Esophagus squamous epithelium (tissue), 5 donors: ENCODE measurements at places on chromosomes 3 and 15. TPM values are rescaled to one million over a fixed set of nuclear protein-coding genes. Genes with fewer than 3 reads are reported as not detected.

DNA sequence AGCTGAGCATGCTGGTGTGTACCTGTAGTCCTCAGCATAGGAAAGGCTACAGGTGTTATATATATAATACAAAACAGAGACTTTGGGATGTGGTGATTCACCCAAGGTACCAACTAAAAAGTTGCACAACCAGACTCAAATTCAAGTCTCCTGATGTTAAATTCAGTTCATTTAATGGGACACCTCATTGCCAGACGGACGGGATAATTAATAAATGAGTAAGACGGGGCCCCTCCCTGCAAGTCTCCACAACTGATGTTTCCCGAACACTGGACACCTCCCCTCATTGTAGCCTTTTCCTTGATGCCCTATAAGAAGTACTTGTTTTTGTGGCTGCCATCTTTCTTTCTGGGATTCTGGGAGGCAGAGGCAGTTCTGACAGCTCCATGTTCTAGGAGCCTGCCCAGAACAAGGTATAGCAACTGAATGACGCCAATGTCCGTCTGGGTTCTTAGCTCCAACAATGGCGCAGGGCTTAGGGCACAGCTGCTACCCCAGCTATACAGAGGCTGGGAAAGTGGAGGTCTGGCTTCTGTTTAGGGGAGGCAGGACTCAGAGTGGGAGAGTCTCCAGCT lies 50.7 kb downstream of the CDC25A start:
- no peak for DNase-seq
- peak overlapping the region; percentile 79 for H3K27ac ChIP-seq
- peaks cover 24% of the 10 kb centered on the region for H3K4me1 ChIP-seq
- no peaks in the 10 kb centered on the region for H3K27me3 ChIP-seq
- H3K4me3 ChIP-seq: no peak overlapping the region

- no peaks in the 10 kb centered on the region for H3K27me3 ChIP-seq
- no peaks in the 10 kb centered on the region for H3K36me3 ChIP-seq
- H3K27ac ChIP-seq: no peak overlapping the region
Observed at GRCh38 chr3:195128255-195129071, 142.5 kb downstream of the XXYLT1 start.

The SPINK8 gene
- not detected for total RNA-seq

The CD96 gene
- total RNA-seq: 6.9 TPM

The ALS2CL gene
- 120 TPM for total RNA-seq

- H3K4me1 ChIP-seq: no peaks in the 10 kb centered on the region
- no peak for DNase-seq
- no peak overlapping the region for H3K27ac ChIP-seq
- no peak overlapping the region for H3K4me3 ChIP-seq
- H3K36me3 ChIP-seq: no peaks in the 10 kb centered on the region
- H3K27me3 ChIP-seq: no peaks in the 10 kb centered on the region
Observed at GRCh38 chr3:98726084-98726483, 37.1 kb upstream of the ST3GAL6 start.

DNA sequence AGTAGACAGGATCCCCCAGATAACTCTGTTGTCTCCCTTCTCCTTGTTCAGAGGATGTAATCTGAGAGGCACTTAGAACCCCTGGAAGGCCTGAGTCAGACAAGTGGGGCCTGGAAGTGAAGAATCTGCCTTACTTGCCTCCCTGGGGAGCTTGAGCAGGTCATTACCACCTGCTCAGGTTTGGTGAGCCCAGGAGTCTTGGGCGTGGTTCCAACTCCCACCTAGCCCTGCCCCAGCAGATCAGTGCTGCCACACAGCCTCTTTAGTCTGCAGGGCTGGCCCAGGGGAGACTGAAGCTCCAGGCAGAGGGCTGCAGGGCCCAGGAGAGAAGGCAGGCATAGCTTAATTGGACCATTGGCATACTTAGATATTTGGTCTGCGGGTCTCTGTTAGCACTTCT lies 230.0 kb downstream of the ERC2 start:
- no peak overlapping the region for H3K27ac ChIP-seq
- H3K4me1 ChIP-seq: no peaks in the 10 kb centered on the region
- no peak for DNase-seq
- H3K27me3 ChIP-seq: no peaks in the 10 kb centered on the region

The CFAP100 gene
- total RNA-seq: not detected

The EFCC1 gene
- 2.9 TPM for total RNA-seq

- no peaks in the 10 kb centered on the region for H3K36me3 ChIP-seq
- no peaks in the 10 kb centered on the region for H3K4me1 ChIP-seq
- H3K27ac ChIP-seq: no peak overlapping the region
- DNase-seq: no peak
- no peaks in the 10 kb centered on the region for H3K27me3 ChIP-seq
- H3K4me3 ChIP-seq: no peak overlapping the region
Observed at GRCh38 chr15:37900326-37901221, 33.9 kb upstream of the TMCO5A start.

The BFSP2 gene
- not detected for total RNA-seq

DNA sequence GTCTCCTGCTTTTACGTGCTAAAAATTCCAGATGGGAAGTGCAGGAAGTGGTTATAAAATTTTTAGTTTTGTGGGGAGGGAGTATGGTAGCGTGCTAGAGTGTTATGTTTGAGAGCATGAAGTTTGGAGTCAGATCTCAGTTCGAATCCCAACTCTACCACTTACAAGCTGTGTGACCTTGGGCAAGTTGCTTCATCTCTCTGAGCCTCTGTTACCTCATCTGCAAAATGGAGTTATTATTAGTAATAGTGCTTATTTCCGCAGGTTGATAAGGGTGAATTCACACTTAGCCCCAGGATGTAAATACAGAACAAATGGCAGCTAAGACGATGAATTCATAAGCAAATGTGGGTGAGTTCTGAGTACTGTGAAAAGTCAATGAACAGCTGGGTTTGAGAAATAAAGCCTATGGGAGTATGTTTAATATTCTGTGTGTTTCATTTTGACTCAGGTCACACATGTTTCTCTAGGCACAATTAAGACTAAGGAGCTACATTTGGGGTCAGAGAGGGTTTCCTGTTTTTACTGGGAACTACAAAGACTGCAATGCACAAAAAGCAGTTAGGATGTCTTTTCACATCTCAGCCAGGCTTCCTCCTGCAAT lies 73.1 kb upstream of the FEZF2 start:
- no peaks in the 10 kb centered on the region for H3K4me1 ChIP-seq
- H3K36me3 ChIP-seq: no peaks in the 10 kb centered on the region
- no peak overlapping the region for H3K4me3 ChIP-seq
- no peaks in the 10 kb centered on the region for H3K27me3 ChIP-seq
- no peak for DNase-seq
- no peak overlapping the region for H3K27ac ChIP-seq

The TEX264 gene
- 61.2 TPM for total RNA-seq

- H3K36me3 ChIP-seq: peaks cover 19% of the 10 kb centered on the region
- no peaks in the 10 kb centered on the region for H3K27me3 ChIP-seq
- H3K27ac ChIP-seq: no peak overlapping the region
Observed at GRCh38 chr15:56948764-56949101, 30.3 kb downstream of the TCF12 start.

GRCh38 chr3:193772422-193772763 lies 179.4 kb downstream of the OPA1 start:
- no peaks in the 10 kb centered on the region for H3K27me3 ChIP-seq
- H3K36me3 ChIP-seq: no peaks in the 10 kb centered on the region
- no peak for DNase-seq
- no peaks in the 10 kb centered on the region for H3K4me1 ChIP-seq
- H3K27ac ChIP-seq: no peak overlapping the region

- H3K27ac ChIP-seq: no peak overlapping the region
- no peaks in the 10 kb centered on the region for H3K36me3 ChIP-seq
- no peaks in the 10 kb centered on the region for H3K4me1 ChIP-seq
- no peak overlapping the region for H3K4me3 ChIP-seq
- DNase-seq: no peak
Observed at GRCh38 chr3:29949131-29949530, 657.3 kb upstream of the TGFBR2 start.

The NPTN gene
- 85.4 TPM for total RNA-seq

The ERICH6 gene
- total RNA-seq: not detected

DNA sequence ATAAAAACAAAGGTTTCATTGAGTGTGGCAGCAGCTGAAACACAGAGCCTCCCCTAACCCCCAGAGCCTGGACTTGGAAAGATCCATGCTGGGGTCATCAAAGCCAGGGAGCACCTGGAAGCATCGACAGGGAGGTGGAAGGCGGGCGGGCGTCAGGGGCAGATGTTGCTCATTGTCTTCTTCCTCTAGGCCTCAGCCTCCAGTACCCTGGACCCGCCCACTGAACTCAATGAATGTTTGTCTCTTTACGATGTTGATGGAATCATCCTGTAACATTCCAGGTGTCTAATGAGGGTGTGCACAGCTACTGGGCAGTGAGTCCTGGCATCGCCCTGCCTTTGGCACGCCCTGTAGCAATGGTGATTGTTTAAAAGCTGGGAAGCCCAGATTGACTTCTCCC lies 9.8 kb downstream of the GP5 start:
- no peak for DNase-seq
- no peak overlapping the region for H3K4me3 ChIP-seq
- no peaks in the 10 kb centered on the region for H3K4me1 ChIP-seq

- no peaks in the 10 kb centered on the region for H3K4me1 ChIP-seq
- no peak for DNase-seq
- no peaks in the 10 kb centered on the region for H3K27me3 ChIP-seq
- H3K27ac ChIP-seq: no peak overlapping the region
- H3K4me3 ChIP-seq: no peak overlapping the region
Observed at GRCh38 chr15:61364871-61365270, 135.8 kb upstream of the RORA start.

DNA sequence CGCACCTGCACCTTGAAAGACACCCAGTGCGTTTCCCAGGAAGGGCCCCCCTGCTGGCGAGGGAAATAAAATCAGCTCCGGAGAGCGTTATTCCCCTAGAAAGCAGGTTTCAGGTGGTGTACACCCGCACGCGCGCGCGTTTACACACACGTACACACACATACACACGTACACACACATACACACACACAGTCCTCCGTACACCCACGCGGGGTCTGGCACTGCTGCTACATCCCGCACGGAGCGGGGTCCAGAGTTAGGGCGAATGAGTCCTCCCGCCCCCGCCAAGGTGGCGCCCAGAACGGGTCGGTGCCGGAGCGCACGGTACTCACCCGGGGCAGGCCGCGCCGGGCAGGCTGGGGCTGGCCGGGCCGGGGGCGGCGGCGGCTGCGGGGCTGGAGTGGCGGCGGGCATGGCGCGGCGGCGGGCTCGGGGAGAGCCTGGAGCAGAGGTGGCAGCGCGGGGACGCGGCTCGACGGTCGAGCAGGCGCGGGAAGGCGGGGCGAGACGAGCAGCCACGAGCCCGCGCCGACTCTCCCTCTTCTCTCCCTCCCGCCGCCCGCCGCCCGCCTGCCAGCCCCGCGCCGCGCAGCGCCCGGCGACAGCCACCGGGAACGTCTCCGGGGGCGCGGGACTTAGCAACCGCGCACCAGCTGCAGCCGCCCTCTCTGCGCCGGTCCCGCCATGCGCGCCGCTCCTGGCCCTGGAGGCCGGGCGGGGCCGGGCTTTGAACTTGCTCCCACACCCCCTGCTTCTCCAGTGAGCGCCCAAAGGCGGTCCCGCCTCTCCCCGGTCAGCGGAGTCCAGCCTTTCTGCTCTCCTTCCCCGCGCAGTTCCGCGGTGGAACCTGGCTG lies at the start of gene DCLK3:
Gene DCLK3 (minus strand): TSS at position 704 of the 854 bp plus-strand sequence. CDS start 290 bp downstream, at position 414.
- peaks cover 4% of the 10 kb centered on the region for H3K27me3 ChIP-seq
- H3K4me1 ChIP-seq: no peaks in the 10 kb centered on the region
- no peak within 1 kb of the TSS for H3K27ac ChIP-seq
- H3K36me3 ChIP-seq: no peaks in the 10 kb centered on the region

The AP3S2 gene
- total RNA-seq: 18.2 TPM

DNA sequence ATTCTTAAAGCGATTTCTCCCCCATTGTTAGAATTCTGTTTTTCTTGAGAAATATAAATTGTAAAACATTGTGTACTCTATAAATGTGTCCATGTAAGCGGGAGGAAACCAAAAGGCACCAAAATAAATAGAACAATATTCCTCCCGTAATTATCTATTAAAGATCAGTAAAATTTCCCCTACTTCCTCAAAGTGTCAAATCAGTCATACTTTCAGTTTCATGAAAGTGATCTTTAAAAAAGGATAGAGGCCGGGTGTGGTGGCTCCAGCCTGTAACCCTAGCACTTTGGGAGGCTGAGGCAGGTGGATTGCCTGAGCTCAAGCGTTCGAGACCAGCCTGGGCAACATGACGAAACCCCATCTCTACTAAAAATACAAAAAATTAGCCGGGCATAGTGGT lies 278.9 kb downstream of the MECOM start:
- H3K4me1 ChIP-seq: no peaks in the 10 kb centered on the region
- no peak overlapping the region for H3K4me3 ChIP-seq
- H3K27ac ChIP-seq: no peak overlapping the region
- H3K27me3 ChIP-seq: no peaks in the 10 kb centered on the region
- H3K36me3 ChIP-seq: no peaks in the 10 kb centered on the region

GRCh38 chr3:128068156-128068620 lies 16.0 kb downstream of the SEC61A1 start:
- H3K27me3 ChIP-seq: no peaks in the 10 kb centered on the region
- no peak overlapping the region for H3K4me3 ChIP-seq
- H3K36me3 ChIP-seq: peaks cover 72% of the 10 kb centered on the region
- no peak for DNase-seq

The CCDC54 gene
- total RNA-seq: not detected

The RAB11A gene
- 517 TPM for total RNA-seq

DNA sequence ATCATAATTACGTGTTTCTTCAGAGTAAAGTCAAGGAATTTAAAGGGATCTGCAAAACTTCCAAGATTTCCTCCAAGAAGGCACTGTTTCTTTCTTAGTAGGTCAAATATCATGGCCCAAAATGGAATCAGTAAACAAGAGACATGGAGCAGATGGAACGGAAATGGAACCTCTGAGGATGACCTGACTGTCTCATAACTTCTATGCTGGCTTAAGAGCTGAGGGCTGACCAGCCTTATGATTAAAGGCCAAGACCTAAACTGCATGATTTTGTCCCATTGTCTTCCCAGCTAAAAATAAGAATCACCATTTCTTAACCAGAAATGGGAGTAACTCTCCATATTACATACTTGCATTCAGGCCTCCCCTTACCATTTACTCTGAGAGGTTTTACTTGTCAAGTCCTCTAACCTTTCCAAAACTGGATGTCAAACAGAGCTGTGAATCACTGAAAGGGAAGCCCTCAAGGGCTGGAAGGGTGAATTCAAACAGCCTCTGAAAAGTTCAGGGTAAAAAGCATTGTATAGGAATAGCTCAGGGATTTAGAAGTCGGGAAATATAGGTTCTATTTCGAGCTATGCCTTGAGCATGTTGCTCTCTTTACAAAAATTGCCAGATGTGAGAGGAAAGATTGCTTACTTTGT lies 103.7 kb downstream of the MEIS2 start:
- no peaks in the 10 kb centered on the region for H3K4me1 ChIP-seq
- no peak overlapping the region for H3K27ac ChIP-seq
- no peaks in the 10 kb centered on the region for H3K27me3 ChIP-seq
- no peak for DNase-seq
- H3K36me3 ChIP-seq: no peaks in the 10 kb centered on the region
- no peak overlapping the region for H3K4me3 ChIP-seq

The FEZF2 gene
- total RNA-seq: not detected

- H3K36me3 ChIP-seq: no peaks in the 10 kb centered on the region
- H3K27me3 ChIP-seq: no peaks in the 10 kb centered on the region
- DNase-seq: no peak
- no peak overlapping the region for H3K4me3 ChIP-seq
- H3K27ac ChIP-seq: no peak overlapping the region
Observed at GRCh38 chr3:161851941-161852566, 355.4 kb downstream of the OTOL1 start.

The SLC12A8 gene
- 14.8 TPM for total RNA-seq

The RLBP1 gene
- total RNA-seq: not detected

The ARGFX gene
- not detected for total RNA-seq
